ENCODE measurements at places on chromosomes 1 and 21.

- DNase-seq, result no peak
These were observed 26.4 kb upstream of the MROH9 start for GRCh38 chr1:170908942-170909341.

GRCh38 chr1:202189001-202189790, 4.4 kb upstream of the LGR6 start:
- DNase-seq, result no peak

- no peak for DNase-seq
These were observed 18.1 kb downstream of the PLOD1 start for GRCh38 chr1:11952455-11953109.

GRCh38 chr21:29789393-29789792, 150.4 kb downstream of the GRIK1 start:
- DNase-seq, result no peak

- no peak for DNase-seq
These were observed 374.6 kb upstream of the RUNX1 start for GRCh38 chr21:35423709-35424108.

GRCh38 chr1:221837896-221838295, 96.0 kb upstream of the DUSP10 start:
- DNase-seq, result no peak

GRCh38 chr1:115192200-115192767, 103.0 kb upstream of the TSPAN2 start:
- DNase-seq, result no peak

DNA sequence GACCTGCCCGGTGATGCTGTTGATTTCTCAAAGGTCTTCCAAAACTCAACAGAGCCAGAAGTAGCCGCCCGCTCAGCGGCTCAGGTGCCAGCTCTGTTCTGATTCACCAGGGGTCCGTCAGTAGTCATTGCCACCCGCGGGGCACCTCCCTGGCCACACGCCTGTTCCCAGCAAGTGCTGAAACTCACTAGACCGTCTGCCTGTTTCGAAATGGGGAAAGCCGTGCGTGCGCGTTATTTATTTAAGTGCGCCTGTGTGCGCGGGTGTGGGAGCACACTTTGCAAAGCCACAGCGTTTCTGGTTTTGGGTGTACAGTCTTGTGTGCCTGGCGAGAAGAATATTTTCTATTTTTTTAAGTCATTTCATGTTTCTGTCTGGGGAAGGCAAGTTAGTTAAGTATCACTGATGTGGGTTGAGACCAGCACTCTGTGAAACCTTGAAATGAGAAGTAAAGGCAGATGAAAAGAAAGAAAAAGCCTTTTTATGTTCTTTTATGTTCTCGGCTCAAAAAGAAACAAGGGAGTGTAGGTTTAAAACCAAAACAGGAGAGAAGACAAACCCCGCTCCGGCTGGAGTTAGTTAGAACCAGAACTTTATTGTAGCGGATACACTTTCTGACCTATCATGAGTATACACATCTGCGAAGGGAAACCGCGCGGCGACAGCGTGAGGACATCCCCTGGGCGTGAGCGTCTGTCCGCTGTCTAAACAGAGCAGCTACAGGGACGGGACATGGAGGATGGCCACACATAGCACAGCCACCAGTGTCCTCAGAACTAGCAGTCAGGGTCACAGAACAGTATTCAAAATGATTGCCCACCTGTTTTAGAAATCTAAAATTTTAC, 77.1 kb downstream of the PIK3CD start:
- no peak for DNase-seq

- DNase-seq, result no peak
These were observed 50.2 kb downstream of the LAMC2 start for GRCh38 chr1:183236158-183236725.

GRCh38 chr1:233704170-233704897, 90.4 kb downstream of the KCNK1 start:
- DNase-seq, result no peak

DNA sequence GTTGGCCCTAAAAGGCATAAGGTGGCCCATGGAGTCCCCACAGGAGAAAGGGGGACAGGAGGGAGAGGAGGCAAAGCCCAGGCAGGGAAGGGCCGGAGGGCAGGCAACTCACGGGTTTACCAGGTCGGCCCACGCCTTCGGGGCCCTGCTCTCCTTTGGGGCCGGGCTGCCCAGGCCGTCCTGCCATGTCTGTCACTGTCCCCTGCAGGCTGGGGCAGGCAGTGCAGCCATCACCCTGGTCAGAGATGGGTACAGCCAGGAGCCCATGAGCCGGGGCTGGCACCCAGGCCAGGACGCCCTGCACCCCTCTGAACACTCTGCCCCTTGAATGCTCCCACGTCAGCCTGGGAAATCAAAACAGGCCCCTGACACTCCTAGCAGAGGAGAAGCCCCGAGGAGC, 19.8 kb downstream of the COL16A1 start:
- no peak for DNase-seq

DNA sequence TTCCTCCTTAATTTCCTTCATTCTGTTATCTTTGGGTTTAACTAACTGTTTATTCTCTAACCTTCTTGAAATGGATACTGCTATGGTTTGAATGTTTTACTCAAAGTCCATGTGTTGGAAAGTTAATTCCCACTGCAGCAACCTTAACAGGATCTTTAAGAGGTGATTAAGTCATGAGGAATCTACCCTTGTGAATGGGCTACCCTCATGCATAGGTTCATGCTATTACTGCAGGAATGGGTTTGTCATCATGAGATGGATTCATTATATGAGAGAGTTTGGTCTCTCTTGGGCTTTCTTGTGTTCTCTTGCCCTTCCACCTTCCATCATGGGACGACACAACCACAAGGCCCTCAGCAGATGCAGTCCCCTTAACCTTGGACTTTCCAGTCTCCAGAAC, 516.9 kb downstream of the ADGRL2 start:
- no peak for DNase-seq

DNA sequence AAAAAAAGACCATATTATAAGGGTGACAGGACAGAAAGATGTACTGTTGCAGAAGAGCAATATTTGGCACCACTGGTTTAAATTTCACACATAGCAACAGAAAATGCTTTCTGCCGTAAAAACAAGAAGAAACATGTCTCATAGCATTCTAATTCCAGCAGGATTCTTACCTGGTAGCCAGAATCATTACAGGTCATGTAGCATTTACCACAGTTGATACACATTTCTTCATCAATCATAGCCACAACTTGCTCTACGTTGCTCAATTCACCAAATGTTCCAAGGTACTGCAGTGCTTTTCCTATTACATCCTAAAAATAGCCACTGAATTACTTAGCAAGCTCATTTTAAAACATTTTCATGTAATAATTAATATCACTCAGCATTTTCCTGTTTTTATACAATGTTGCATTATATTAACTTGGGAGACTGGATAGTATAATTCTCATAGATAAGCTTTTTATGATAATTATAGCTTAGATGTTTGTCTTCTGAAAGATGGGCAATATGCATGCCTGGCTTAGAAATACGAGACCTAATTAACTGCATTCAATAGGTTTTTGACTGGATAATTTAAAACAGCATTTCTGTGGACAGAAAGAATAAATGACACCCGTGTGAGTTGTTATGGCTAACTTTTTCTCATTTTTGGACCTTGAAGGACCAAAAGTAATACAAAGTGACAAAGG, 360.7 kb downstream of the PTBP2 start:
- no peak for DNase-seq

DNA sequence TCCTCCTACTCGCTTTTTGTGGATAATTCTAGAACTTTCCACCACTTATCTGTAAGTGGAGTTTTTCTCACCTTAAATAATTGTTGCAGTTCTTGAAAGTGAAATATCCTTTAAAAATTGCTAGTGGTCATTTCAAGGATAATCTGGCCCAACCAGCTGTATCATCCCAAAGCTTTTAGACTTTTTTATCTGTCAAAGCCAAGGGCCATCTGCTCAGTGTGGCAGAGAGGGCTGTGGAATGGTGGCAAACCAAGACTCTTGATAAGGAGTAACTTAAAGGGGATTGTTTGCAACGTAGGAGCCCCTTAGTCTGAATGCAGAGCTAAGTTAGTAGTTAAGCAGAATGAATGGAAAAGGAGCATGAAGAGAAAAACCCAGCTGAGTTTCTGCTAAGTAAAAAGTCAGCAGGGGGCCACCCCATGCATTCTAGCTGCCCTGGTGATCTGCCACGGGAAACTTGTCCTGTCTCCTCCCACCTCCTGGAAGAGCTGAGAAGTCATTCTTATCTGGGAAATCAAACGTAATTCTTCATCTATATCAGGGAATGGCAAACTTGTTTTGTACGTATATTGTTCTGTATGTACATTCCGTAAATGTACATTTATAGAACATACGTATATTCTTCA, 169.3 kb downstream of the PRDM2 start:
- DNase-seq, result no peak

DNA sequence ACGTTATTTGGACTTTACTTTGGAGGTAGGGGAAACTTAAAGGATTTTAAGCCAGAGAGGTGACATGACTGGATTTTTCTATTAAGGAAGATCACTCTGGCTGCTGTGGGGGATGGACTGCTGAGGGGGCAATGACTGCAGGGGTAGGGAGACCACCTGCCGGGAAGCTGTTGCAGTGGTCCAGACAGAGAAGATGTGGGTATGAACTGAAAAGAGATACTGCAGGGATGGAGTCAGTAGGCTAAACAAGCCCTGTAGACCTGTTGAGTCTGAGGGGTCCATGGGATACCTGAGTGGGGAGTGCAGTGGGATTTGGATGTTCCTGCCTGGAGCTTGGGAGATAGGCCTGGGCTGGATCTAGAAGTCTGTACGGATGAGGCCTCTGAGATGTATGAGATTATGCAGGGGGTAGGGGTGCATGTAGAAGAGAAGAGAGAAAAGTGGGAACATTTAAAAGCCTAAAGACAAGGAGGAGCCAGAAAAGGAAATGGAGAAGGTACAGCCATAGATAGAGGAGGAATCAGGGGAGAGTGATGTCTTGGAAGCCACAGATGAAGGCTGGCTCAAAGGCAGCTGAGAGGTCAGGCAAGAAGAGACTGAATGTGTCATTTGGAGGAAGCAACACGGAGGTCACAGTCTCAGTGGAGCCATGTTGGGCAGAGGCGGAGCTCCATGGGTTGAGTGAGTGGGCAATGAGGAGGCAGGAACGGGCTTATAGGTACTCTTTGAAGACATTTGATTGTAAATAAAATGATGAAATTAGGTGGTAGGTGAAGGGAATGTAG, 25.9 kb upstream of the KCNA2 start:
- DNase-seq, result no peak

DNA sequence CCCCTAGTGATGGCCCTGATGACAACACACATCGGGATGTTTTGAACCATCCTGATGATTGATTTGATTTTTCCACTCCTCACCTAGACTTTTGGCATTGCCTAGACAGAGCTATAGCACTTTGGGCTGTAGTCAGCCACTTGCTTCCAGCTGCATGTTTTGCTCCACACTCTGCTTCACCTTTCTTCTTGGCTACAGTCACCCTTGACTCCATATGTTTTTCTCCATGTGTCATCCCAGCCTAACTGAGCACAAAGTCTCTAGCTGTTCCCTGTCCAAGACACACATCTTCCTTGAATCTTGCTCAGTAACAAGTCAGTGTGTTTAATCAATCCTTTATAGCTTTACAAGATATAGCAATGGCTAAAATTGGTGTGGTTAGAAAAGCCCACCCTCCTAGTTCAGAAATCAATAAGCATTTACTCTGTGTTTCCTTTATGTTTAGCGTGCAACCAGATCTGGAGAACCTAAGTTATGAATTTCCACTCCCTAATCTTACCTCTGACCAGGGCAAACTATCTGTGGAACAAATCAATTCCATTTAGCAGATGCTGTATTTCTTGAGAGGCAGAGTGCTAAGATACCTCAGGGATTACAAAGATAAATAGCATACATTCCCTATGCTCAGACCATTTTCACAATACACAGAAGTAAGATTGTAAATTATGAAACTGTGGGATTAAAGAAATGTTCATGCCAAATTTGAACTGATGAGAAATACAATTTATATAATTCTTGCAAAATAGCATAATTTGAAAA, 98.4 kb upstream of the LYPLAL1 start:
- no peak for DNase-seq

DNA sequence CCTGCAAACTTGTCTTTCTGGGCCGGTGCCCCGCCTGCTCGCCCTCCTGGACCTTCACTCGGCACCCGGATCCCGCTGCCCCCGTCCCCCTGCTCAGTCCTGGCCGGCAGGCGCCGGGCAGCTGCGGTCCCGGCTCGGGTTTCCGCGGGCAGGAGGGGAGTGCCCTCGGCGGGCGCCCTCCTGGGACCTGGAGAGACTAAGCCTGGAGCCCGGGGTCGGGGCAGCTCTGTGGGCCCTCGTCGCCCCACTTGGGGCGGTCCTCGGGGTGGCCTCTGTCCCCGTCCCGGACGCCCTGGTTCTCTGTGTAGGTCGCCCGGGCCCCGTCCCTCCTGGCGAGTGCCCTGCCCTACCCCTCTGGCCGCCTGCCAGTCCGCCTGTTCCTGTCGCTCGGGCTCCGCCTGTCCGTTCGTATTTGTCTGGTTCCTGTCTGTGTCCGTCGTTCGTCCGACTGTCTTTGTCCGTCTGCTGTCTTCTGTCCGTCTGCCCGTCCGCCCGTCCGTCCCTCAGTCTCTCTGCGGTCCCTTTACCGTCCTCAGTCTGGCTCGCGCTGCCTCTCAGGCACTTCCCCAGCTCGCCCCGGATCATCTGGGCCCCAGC, 490 bp downstream of the SERINC2 start:
- DNase-seq, result no peak

DNA sequence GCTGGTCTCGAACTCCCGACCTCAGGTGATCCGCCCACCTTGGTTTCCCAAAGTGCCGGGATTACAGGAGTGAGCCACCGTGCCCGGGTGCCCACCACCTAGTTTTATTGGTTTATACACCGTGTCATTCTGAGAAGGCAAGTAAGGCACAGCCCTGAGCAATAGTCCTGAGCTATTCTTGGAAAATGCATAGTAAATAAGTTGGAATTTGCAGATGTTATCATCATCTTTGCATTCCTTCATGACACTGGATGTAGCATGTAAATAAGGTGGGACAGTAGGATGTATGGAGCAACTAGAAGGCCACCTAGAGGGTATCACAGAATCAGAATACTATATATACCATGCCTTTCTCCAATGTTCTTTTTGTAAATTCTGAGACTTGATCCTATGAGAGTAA, 11.0 kb downstream of the TOR1AIP2 start:
- no peak for DNase-seq

GRCh38 chr1:177849579-177850290, 120.1 kb downstream of the SEC16B start:
- no peak for DNase-seq

DNA sequence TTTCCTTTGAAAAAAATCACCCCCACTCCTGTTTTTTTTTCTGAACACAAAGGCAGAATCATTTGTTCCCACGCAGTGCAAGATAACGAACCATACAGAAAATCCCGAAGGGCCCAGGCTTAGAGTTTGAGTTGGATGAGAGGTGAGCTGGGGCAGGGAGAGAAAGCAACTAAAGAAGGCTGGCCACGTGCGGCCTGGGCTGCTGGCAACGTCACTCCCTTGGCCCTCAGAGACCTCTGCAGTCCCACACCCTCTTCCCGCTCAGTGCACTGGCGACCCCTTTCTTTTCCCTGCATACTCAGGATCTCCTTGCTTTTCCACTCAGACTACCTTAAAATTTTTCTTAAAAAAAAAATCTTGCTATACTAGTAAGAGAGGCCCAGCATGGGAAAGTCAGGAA, 28.2 kb upstream of the CRNN start:
- no peak for DNase-seq
